ENCODE measurements at places on chromosomes 11 and 22.

DNA sequence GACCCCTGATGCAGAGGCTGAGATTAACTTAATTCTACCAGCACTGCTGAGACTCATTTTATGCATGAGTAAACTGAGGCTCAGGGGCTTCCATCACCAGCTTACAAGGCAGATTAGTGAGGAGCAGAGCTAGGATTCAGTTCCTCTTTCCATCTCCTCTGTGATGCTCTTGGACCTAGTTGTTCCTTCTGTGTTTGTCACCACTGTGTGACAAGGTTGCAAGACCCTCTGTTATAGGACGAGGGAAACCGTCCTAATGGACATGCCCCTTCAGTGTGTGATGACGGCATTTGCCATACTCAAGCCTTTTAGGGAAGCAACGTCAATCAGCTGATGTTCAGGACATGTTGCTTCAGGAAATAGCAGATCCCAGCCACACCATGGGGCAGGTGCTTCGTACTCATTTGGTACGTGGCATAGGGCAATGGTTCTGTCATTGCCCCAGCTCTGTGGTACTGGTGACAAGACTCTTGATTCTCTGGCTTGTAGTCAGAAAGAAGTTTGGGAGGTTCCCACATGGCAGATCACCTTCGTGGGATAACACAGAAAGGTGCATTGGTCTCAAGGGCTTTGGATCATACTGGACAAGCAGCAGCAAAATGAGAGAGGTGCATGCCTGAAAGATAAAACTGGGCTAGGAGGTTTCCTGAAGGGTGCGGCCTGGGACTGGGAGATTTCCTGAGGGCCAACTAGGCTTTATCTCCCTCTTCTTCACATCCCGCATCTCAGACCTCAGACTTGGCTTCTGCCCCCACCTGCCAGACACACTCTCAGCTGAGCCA lies 23.9 kb upstream of the CD44 start:
- DNase-seq = no peak

DNA sequence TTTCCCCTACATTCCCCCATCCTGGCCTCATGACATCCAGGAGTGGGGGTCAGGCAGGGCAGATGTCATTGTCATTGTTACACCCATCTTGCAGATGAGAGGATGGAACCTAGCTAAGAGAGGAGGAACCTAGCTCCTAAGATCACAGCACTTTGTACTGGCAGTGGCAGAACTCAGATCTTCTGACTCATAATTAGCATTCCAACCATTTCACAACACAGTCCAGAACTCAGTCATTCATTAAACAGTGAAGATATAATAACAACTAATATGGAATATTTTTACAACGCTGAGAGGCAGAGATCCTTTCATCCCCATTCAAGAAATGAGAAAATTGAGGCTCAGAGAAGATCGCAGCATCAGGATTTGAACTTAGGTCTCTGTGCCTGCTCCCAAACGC lies 127.8 kb downstream of the CHST1 start:
- no peak for DNase-seq

GRCh38 chr11:64014356-64014755 lies 21.4 kb upstream of the FLRT1 start:
- no peak for DNase-seq

DNA sequence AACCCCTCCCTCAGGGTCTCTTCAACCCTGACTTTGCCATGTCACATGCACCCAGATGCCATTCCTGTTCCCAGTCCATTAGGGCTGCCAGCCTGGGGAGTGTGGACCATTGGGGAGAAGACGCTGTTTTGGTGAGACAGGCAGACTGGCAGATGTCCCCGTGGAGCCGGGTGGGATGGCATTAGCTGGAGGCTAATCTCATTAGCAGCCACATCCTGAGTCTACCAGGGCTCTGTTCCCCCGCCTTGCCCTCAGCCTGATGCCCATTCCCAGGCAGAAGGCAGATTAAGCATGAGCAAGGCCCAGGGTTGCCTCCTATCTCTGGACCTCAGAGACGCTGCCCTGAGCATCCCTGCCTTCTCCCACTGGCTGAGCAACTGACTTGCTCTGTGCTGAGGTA lies 46.4 kb upstream of the ALX4 start:
- DNase-seq = no peak

- peak; percentile 57 for DNase-seq
Observed at GRCh38 chr11:6419009-6419631, at the start of gene APBB1. APBB1 (minus strand) TSS chr11:6419094; CDS start chr11:6411347, 7,747 bp downstream.

DNA sequence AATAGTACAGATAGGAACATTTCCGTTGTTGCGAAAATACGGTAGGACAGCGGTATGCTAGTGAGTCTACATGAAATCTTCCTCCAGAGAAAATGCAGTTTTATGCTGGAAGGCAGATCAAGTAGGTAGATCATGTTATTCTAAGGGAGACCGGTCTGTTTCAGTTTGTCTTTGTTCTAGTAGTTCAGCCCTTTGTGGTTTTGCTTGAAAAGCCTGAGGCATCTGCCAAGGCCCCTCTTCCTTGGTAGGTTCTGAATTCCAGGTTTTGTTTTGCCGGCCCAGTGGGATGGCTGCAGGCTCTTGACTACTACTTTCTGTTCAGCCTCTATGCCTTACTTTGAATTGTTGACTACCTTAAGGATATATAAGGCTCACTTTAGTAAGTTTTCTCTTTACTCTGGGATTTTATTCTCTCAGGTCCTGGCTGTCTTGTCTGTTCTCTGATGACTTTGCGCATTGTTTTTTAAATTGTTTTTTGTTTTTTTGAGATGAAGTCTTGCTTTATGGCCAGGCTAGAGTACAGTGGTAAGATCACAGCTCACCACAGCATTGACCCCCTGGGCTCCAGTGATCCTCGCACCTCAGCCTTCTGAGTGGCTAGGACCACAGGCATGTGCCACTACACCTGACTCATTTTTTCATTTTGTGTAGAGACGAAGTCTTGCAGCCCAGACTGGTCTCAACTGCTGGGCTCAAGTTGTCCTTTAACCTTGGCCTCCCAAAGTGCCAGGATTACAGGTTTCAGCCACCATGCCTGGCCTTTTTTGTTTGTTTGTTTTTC lies 53.7 kb downstream of the HIPK3 start:
- DNase-seq = no peak

DNA sequence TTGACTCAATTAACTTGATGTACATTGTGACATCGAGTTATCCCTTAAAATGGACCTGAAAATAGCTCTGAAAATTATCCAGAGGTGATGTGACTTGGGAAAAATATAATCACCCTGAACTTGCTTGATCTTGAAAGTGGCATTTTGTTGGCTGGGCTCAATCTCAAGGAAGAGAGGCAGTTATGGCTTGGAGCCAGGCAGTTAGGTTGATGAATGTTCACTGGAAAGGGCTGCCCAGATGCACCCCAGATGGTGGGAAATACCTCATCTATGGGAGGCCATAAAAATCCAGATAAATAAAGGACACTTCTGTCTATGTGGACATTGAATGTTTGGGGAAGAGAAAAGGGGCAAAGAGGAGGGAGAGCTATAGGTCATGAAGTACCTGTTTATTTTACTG lies 55.7 kb upstream of the OR5AN1 start:
- no peak for DNase-seq

DNA sequence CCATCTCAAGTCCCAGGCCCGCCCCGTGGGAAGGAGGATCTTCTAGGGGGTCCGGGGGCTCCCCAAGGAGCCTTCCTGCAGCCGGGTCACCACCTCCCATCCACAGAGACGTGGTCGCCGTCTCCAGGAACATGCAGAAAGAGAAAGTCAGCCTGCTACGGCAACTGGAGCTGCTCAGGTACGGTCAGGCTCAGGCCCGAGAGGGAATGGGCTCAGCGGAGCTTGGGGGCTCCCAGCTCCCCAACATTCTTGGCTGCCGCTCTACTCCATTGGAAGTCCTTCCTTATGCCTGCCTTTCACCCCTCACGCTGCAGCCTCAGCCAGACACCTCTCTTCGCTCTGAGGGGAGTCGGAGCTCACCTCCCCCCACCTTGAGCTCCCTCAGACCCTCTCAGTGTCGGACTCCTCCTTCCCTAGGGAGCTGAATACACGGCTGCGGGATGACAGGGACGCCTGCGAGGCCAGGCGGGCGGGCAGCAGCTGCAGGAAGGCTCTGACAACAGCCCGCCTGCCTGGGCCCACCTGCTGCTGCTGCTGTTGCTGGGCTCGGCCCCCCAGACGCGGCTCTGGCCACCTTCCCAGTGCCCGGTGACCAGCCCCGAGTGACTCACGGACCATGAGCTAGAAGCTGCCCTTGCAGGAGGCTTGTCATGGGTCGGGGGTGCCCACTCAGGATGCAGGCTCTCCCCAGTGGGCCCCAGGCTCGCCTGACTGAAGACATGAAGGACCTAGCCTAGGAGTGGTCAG lies 1.5 kb upstream of the CD151 start:
- no peak for DNase-seq

- no peak for DNase-seq
Observed at GRCh38 chr11:67651976-67652781, 1.6 kb upstream of the ACY3 start.

- DNase-seq = peak; percentile 51
Observed at GRCh38 chr22:37492428-37493344, 6.5 kb upstream of the MFNG start.

- DNase-seq = peak; percentile 72
Observed at GRCh38 chr11:63567044-63567840, 4.1 kb upstream of the PLAAT2 start.

- DNase-seq = no peak
Observed at GRCh38 chr11:79314906-79315689, 125.7 kb downstream of the TENM4 start.

GRCh38 chr11:35663408-35663702 lies 780 bp downstream of the TRIM44 start:
- DNase-seq = no peak

GRCh38 chr11:86374069-86374468 lies 618 bp upstream of the CCDC81 start:
- no peak for DNase-seq

DNA sequence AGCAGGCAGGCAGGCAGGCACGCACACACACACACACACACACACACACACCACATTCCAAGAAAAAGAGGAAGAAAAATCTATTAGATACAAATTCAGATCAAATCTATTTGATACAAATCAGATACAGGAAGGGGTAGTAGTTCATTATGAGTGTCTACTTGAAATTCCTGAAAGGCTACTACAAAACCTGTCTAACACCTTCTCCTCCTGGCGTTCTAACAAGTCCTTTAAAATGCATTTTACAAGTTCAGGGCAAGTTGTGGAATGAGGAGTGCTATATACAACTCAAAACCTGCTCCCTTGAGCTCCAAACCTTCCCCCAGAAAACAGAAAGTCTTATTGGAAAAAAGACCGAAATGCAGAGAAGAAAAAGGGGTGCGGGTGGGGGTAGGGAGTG lies 476 bp downstream of the ARHGAP32 start:
- DNase-seq = no peak

DNA sequence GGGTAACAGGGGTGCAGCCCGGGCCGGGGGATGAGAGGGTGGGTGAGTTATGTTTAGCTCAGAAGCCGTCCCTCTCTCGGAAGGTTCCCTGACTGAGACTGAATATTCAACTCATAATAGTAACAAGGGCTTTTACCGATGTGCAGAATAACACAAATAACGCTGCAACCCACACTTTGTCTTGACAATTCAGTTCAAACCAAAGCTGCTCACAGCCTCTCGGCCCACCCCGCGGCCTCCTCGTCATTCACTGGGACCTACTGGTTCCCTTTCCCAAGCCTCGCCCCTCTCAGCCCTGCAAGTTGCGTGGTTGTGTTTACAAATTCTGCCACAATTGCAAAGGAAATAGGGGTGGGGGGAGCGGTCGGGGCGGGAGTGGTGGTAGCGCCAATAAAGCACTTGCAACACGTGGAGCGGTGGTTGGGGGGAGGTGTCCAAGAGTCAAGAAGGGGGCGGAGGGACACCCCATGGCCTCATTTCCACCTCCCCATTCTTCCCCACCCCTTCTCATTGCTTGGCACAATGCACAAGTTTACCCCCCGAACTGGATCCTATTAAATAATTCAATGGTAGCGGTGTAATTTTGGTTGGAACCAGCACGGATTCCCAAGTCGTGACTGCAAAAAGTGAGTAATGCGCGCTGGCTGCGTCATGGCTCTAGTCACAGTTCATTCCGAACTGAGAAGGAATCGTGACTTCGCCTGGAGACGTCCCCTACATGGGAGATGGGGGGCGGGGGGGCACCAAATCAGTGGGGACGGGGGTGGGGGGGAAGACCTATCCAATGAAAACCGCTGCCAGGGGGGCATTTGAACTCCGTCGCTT lies 102.0 kb upstream of the HSD17B12 start:
- DNase-seq = no peak

- no peak for DNase-seq
Observed at GRCh38 chr11:126277780-126278179, 5.1 kb upstream of the TIRAP start.

GRCh38 chr11:94895451-94895850 lies 77.9 kb downstream of the CWC15 start:
- DNase-seq = no peak

- DNase-seq = no peak
Observed at GRCh38 chr11:85109141-85109540, 518.0 kb downstream of the DLG2 start.

DNA sequence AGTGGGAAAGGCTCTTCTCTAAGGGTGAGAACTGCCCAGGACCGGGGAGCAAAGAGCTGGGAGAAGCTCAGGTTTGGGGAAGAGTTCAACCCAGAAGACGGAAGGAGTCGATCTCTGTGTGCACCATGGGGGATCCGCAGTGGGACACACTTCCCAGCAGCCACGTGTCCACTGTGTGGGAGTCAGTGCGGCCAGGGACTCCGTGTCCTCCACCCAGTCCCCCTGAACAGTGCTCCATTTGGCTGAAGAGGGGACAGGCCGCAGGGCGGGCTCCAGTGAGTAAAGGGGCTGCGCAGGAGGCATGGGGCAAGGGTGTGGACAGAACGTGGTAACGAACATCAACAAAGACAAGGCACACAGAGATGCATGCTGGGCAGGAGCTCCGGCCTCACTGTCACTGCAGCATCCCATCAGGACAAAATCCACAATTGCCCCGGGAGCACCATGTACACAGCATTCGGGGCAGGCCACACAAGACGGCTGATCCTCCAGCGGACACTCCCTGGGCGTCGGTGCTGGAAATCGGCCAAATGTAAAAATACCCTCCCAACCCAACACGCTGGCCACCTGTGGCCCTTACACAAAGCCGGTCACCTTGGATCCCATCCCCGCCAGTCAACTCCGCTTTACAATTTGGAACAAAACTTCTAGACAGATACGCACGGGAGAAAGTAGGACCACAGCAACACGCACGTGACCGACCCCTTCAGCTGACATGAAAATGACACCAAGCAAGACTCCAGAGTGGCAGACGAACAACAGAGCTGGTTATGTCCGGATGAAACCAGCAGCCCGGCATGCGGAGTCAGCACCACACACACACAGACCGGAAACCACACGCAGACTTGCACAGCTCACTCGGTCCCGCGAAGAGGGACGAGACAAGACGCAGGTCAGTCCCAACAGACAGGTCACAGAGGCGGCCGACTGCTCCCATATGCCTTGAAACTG lies 366.8 kb downstream of the SHANK2 start:
- no peak for DNase-seq

DNA sequence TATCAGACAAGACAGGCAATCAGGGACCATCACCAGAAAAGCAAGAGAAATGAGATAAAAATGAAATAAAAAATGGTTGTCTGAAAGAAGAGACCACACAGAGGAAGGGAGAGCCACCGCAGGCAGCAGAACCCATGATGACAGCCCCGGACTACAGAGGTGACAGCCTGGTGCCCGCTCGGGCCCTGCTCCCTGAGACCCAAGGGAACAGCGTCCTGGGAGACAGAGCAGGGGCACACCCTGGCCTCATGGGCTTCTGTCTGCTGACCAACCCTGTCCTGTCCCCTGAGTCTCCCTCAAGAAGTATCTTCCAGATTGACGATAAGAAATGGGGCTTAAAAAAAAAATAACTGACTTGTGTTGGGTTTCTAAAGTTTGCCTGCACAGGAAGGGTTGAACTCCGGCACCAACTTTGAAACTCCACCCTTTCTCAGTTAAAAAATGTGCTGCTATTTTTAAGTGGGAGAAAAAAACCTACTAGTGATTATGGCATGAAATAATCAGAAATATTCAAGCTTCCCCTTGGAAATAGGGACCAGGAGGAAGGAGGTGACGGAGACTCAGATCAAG lies 70.1 kb upstream of the TTLL12 start:
- no peak for DNase-seq

Measured in stimulated activated CD4-positive, alpha-beta T cell treated with anti-CD3 and anti-CD28 coated beads, Interleukin-1b, Interleukin-23, amount 100 ng/mL, for 48 hours (primary cell).